ENCODE measurements at places on chromosomes 3 and 15. TPM values are rescaled to one million over a fixed set of nuclear protein-coding genes. Genes with fewer than 3 reads are reported as not detected.

The FAM3D gene
- total RNA-seq: not detected

The SPESP1 gene
- total RNA-seq: not detected

GRCh38 chr15:81433462-81433861 is 59.4 kb upstream of the TMC3 start:
- DNase-seq: no peak

DNA sequence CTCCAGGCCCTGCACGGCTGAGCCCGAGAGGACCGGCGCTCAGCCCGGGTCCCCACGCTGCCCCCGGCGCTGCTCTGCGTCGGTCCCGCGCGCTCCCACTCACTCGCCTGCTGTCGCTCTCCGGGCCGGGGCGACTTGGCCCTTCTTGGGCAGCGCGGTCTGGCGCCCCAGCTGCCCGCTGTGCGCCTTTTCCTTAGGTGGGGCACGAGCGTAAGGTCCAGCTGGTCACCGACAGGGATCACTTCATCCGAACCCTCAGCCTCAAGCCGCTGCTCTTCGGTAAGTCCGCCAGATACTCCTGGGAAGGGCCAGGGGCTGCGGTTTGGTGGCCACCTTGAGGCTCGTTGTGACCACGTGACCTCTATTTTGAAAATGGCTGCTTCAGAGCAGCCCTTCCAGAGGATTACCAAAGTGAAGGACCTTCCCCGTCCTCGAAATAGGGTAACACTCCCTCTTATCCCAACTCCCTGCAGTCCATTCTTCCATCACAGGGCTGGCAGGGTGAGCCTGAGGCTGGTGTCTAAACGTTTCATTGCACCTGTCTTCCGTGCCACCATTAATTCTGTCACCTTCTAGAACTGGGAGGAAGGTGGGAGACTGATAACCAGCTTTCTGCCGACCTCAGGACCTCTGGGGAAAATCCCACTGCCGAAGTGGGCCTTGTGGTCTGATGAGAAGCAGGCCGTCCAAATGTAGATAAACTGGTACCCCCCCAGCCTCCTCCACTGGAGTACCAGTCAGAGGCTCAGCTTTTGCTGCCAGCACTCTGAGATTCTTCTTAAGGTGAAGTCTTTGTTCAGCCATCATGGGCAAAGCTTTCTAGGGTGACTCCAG is 812 bp downstream of the P4HTM start:
- DNase-seq: no peak

- no peak for DNase-seq
Measured at GRCh38 chr3:148146947-148147826, 550.5 kb upstream of the AGTR1 start.
